ENCODE measurements at places on chromosomes 6 and 20.

- DNase-seq, result no peak
Measured at GRCh38 chr6:38933426-38933825, 115.2 kb upstream of the GLP1R start.

DNA sequence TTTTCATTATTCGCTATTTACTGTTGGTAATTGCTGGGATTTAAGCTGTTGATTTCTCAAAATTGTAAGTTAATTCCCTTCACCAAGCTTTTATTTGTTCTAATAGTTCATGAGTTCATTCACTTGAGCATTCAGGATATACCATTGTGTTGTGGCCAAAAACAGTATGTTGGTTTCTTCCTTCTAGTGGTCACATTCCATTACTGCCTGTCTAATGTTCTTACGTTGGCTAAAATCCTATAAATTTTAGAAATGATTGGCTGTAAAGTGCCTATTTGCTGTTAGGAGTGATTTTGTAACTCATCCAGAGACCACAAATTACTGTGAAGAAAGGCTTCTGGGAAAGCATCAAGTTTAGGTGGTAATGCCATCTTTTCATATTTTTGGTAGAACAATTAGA is 76.3 kb downstream of the FARS2 start:
- no peak for DNase-seq

DNA sequence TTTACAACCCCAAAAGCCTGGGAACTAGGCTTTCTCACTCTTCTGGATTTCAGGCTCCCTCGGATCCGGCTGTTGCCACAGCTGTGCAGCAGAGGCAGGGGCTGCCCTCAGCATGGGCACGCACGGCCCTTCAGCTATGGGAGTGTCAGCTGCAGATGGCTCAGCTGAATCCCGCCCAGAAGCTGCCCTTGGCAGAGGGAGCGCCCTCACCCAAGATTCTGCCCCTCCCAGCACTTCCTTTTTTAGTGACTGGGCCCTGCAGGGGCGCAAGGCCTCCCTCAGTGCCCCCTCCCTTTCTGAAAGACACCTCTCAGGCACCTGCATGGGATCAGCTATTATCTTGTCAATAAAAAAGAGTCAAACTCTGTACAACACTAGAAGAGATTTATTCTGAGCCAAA is 67.9 kb upstream of the THBS2 start:
- DNase-seq, result no peak

- DNase-seq, result no peak
Measured at GRCh38 chr20:16517946-16518783, 55.1 kb downstream of the KIF16B start.

GRCh38 chr6:37624606-37625574 is 72.8 kb downstream of the MDGA1 start:
- no peak for DNase-seq

GRCh38 chr20:47795214-47795907 is 10.1 kb upstream of the SULF2 start:
- no peak for DNase-seq

DNA sequence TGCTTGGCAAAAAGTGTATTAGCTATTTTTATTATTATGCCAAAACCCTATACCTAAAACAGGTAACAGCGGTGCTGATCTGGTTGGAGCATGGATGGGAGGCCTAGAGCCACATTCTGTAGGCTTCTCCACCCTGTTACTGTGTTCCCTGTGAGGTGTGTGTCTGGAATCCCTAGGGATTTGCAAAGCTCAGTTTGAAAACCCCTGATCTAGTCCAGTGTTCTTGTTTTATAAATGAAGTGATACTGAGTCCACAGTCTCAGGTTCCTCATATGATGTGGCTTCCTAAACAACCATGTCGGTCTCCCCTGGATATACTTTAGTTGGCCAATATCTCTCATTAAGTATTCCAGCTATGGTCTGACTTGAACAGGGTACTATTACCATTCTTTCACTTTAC is 16.3 kb downstream of the ACSS2 start:
- DNase-seq, result no peak

- no peak for DNase-seq
Measured at GRCh38 chr20:5172167-5172601, 45.4 kb downstream of the CDS2 start.

DNA sequence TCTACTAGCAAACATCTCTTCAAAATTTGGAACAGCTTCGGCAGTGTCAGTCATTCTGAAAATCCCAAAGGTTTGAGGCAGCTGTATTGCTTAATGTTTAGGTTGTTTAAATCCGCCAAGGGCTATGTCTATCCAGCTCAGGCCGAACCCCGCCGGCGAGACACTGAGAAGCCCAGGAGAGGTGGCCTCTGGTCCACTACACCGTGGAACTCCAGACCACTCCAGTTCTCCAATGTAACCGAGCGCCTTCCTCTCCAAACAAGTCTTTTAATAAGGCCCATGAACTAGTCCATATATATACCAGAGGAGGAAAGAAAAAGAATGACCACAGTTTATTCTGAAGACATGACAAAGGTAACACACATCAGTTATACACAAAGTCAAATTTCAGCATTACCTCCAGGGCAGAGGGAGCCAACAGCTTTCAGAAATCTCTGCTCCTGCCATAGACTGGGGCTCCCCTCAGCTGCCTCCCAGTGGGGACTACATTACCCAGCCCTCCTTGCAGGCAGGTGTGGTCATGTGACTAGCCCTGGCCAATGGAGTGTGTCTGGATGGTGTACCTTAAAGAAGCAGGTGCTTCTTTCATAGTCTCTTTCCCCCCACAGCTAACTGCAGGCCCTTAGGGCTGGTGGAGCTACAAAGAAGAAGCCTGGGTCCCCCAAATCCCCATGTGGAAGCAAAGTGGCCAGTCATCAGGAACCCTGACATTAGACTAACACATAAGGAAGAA is at the start of gene RAMACL:
Gene RAMACL, minus strand, starts transcription at position 255 of the 733 bp plus-strand sequence. Its CDS starts 201 bp downstream, at position 54.
- DNase-seq, result no peak

DNA sequence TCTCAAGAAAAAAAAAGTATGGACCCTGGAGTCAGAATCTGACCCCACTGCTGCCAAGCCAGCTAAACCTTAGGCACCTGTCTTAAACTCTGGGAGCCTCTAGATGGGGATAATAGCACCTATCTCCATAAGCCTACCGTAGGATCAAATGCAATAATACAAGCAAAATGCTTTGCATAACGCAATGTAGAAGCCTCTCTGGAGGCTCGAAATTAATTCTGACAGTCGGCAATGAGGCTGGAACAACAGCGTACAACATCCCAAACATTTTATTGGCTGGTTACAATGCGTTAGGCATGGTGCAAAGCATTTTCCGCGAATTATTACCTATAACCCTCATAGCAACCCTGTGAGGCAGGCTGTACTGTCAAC is 521 bp downstream of the CDK5RAP1 start:
- no peak for DNase-seq

Data from activated T-helper 1 cell treated with anti-CD3 and anti-CD28 coated beads, Interleukin-2, amount 50 U/mL, for 16 hours (primary cell).